ENCODE measurements at places on chromosomes 7 and 10.

- DNase-seq = no peak
Observed at GRCh38 chr7:131104596-131105293, 222.9 kb upstream of the MKLN1 start.

DNA sequence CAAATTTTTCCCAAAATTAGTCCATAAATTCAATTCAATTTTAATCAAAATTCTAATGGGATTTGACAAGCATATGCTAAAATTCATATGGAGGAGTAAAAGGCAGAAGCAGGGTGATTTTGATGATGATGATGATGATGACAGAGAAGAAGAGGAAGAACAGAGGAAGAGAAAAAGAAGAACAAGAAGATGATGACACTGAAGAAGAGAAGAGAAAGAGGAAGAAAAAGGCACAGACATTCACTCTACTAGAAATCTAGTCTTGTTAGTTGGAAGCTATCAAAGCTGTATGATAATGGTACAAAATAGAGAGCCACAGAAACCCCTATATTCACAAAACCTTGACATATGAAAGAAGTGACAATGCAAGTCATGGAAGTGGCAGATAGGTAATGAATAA lies 157.9 kb downstream of the ELMO1 start:
- DNase-seq = no peak

DNA sequence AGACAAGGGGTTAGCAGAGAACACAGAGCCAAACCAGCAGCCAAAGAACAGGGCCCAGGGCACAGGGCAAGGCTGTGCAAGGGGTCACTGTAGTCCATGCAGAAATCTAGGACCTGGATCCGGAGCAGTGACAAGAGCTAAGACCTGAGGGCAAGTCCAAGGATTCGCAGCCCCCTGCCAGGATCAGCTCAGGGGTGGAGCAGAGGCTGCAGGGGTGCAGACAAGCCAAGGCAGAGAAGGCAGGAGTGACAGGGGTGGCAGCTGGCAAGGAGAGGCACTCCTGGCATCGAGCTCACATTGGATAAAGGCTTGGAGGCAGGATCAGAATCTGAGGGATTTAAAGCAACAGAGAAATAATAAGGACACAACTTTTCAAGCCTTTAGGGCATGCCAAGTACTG lies 80.7 kb upstream of the NANOS1 start:
- no peak for DNase-seq

DNA sequence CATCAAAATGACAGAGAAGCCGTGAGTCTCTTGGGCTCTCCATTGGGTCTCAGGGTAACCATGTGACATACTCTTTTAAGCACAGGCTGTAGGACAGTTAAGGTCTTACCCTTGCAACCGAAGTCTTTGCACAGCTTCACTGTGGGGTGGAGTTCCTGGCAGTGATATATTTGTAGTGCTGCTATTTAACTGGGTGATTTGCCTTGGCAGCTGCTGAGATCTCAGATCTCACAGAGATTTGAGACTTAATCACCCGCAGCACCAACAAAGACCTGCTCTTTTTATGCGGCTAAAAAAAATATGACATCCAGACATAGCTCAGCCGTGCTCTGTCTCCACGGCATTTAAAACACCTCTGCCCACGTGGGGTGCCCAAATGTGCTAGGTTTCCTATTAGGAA lies 63.4 kb upstream of the NPTX2 start:
- no peak for DNase-seq

- DNase-seq = no peak
Observed at GRCh38 chr10:86655596-86655995, 1.2 kb downstream of the OPN4 start.

- DNase-seq = no peak
Observed at GRCh38 chr10:42981358-42982236, 95.3 kb upstream of the RET start.

DNA sequence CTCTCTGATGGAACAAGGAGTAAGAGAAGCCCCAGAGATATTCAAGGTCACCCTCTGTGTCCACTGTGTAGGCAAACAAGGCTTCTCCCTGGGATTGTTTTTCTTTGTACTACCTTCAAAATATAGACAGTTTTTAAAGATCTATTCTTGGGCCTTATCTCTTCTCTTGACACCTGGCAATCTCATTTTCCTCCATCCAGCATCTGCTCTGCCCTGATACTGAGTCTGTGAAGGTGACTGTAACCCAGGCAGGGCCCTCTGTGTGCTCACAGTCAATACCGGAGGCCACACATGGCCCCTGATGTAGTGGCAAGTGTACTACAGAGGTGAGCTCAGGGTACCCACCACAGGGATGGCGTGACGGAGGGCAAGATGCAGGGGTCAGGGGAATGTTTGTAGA lies 221.1 kb downstream of the SNX10 start:
- DNase-seq = no peak
